ENCODE measurements at places on chromosomes 2 and 18. TPM values are rescaled to one million over a fixed set of nuclear protein-coding genes. Genes with fewer than 3 reads are reported as not detected.

- no peak for DNase-seq
Observed at GRCh38 chr2:61178603-61179545, 16.9 kb downstream of the C2orf74 start.

- no peak for DNase-seq
Observed at GRCh38 chr2:222734703-222735014, 63.2 kb downstream of the MOGAT1 start.

- no peak for DNase-seq
Observed at GRCh38 chr18:56492136-56492535, 146.3 kb downstream of the TXNL1 start.

Gene FRZB
- total RNA-seq = 10.2 TPM

- DNase-seq = no peak
Observed at GRCh38 chr2:96161898-96162297, 16.7 kb upstream of the DUSP2 start.

GRCh38 chr2:20630967-20631366, 19.9 kb downstream of the HS1BP3 start:
- no peak for DNase-seq

Gene GPR155
- total RNA-seq = 13.5 TPM

GRCh38 chr2:122251158-122251557, 495.7 kb downstream of the TSN start:
- DNase-seq = no peak

Gene CRYGD
- total RNA-seq = 1.9 TPM

Gene IL36A
- not detected for total RNA-seq

GRCh38 chr2:135775420-135775819, 33.8 kb downstream of the UBXN4 start:
- no peak for DNase-seq

- DNase-seq = no peak
Observed at GRCh38 chr18:49650426-49650891, 88.6 kb downstream of the LIPG start.

All from cerebellum (tissue), 4 donors.